ENCODE measurements at places on chromosomes 16 and 17.

DNA sequence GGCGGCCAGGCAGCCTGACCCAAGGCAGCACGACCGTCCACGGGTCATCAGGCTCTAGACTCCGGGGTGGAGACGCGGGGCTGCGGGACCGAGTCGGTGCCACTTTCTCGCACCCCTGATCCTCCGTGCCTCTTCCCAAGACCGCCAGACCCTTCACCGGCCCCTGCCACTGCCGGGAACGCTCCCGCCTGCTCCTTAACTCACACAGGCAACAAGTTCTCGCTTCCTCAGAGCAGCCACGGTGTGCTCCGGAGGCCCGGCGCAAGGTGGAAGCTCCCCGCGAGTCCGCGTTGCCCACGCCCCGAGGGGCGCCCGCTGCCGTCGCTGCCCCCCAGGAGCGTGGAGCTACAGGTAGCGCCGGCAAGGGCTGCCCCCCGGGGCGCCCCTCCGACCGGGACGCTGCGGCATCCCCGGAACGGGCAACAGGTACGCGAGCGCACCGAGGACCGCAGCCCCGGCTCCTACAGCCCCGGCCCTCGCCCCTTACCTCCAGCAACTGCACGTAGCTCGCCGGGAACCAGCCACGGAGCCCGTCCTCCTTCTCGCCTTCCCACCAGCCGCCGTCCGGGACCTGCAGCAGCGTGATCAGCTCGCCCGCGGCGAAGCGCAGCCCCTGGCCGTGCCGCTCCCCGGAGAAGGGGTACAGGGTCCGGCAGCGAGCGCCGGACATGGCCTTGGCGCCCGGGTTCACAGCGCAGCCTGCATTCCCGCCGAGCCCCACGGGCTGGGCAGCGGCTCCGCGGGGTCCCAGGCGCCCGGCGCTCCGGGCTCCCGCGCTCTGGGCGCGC lies 491 bp downstream of the GAS7 start:
- no peak for DNase-seq

DNA sequence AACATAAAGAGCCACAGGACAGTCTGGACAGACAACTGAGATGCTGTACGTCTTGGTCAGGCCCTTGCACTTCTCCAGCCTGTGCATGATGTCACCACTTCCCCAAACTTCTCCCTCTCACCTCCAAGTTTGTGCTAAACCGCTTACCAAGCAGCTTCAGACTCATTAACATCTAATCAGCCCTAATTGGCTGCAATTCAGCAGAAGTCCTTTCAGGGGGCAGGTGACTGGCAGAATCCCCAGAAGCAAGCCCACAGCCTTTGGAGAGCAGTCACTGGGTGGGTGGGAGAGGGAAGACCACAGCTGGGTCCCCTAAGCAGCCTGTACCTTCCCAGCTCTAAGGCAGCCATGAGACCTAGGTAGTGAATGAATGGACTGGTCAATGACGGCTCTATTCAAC lies 161.4 kb downstream of the GRIN2A start:
- DNase-seq: no peak

GRCh38 chr17:14693382-14693781 lies 392.5 kb downstream of the HS3ST3B1 start:
- no peak for DNase-seq

- no peak for DNase-seq
These were observed 80.7 kb downstream of the USP32 start for GRCh38 chr17:60311186-60311585.

DNA sequence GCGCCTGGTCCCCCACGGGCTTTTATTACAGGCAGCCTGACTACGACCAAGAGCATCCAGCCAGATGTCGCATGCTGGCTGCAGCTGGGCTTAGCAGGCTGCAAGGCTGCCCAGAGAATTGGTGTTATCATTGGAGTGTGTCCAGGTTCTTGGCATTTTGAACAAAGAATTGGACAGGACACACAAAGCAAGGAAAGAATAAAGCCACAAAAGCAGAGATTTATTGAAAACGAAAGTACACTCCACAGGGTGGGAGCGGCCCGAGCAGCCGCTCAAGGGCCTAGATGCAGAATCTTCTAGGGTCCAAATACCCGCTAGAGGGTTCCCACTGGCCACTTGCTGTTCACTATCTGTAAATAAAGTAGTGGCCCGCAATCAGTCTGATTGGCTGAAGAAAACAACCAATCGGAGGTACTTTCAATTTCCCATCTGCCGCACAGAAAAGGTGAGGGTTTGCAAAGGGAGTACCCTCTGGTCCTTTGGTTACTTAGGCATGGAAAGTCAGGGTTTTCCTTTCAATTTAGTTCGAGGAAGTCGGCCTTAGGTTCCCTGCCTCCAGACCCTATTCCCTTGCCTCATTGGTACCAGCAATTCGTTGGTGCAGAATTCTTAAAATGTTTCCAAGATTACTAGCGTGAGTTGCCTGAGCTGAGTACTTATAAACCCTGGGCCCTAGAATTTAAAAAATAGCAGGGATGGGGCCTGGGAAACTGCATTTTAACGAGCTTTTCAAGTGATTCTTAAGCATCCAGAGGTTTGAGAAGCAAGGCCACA lies 38.5 kb upstream of the CNEP1R1 start:
- DNase-seq: no peak

GRCh38 chr16:11252482-11252931 lies 3.5 kb downstream of the SOCS1 start:
- no peak for DNase-seq

DNA sequence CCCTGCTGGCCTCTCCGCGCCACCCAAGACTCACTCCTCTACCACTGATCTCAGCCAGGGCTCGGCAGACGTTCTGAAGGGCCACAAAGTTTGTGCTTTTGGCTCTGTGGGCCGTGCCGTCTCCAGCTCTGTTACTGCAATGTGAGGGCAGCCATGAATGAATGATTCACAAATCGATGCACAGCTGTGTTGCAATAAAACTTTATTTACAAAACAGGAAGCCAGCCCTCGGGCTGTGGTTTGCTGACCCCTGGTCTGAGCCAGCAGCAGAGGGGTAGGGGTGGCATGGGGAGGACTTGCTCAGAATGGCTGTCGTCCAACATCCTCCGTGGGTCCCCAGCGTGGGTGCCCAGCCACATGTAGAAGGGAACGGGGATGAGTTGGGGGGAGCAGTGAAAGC lies 63.0 kb upstream of the PVALEF start:
- no peak for DNase-seq

GRCh38 chr17:19000531-19001325 lies 3.8 kb downstream of the FAM83G start:
- DNase-seq: no peak

DNA sequence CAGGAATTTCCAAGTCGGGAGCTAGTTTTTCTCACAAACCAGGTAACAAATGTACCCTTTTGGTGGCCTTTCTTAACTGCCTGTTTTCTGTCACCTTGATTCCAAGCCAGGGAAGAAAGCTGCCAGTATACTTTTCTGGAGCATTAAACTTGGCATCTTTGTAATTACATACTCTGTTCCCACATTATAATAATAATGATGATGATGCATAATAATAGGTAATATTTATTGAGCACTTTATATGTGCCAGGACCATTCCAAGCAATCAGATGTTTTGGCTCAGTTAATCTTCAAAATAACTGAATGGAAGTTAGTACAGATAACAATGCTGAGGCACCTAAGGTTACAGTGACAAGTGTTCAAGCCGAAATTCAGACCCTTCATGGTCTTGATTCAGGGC lies 11.1 kb upstream of the PSMC5 start:
- DNase-seq: no peak

DNA sequence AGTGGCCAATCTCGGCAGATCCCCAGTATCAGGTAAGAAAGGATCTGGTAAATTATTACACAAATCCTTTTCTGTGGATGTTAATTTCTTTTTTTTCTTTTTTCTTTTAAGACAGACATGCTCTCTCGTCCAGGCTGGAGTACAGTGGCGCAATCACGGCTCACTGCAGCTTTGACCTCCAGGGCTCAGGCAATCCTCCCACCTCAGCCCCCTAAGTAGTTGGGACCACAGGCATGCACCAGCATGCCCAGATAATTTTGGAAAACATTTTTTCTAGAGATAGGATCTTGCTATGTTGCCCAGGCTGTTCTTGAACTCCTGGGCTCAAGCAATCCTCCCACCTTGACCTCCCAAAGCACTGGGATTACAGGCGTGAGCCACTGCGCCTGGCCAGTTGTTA lies 54.0 kb downstream of the GAS7 start:
- DNase-seq: no peak

GRCh38 chr17:73128496-73128895 lies 36.0 kb upstream of the SLC39A11 start:
- no peak for DNase-seq

DNA sequence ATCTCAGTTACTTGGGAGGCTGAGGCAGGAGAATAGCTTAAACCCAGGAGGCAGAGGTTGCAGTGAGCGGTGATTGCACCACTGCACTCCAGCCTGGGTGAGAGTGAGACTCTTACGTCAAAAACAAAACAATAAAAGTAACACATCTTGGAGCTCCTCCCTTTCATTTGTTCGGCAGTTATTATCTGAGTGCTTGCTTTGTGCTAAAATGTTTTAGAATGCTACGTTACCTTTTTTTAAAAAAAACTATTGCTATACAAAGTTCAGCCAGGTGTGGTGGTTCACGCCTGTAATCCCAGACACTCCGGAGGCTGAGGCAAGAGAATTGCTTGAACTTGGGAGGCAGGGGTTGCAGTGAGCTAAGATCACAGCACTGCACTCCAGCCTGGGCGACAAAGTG lies 15.8 kb downstream of the IST1 start:
- no peak for DNase-seq

- no peak for DNase-seq
These were observed 8.6 kb downstream of the KRT10 start for GRCh38 chr17:40813804-40814203.

DNA sequence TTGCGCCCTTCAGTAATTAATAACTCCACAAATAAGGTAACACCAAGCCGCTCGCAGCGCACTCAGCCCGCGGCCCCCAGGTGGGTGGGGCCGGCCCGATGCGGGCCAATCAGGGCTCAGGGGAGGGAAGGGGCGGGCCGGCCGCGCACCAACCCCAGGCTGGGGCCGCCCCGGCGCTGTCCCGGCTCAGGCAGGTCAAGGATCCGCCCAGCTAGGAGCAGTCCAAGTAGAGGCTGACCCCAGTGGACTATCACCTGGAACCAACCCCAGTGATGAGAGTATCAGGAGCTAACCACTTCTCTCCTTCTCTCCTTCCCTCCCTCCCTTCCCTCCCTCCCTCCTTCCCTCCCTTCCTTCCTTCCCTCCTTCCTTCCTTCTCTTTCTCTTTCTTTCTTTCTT lies 110.8 kb downstream of the C16orf78 start:
- DNase-seq: peak; percentile 83

DNA sequence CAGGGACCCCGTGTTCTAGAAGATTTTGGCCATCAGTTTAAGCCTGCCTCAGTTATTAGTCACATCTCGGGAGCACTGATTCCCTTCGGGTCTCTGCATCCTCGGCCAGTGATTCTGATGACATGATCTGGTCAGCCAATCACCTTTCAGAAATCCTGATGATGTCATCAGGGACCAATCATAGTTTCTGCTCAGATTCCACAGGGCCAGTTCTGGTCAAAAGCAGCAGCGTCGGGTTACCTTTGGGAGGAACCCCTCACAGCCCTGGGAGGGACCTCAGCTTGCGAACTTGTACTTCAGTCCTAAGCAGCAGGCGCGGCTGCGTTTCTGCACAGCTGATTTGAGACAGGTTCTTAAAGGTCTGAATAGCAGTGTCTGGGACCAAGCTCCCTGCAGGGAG lies 13.9 kb downstream of the KDM8 start:
- DNase-seq: no peak

- no peak for DNase-seq
These were observed 25.5 kb upstream of the RFFL start for GRCh38 chr17:35088881-35089585.

- DNase-seq: no peak
These were observed 26.8 kb downstream of the MPP2 start for GRCh38 chr17:43880420-43880991.

DNA sequence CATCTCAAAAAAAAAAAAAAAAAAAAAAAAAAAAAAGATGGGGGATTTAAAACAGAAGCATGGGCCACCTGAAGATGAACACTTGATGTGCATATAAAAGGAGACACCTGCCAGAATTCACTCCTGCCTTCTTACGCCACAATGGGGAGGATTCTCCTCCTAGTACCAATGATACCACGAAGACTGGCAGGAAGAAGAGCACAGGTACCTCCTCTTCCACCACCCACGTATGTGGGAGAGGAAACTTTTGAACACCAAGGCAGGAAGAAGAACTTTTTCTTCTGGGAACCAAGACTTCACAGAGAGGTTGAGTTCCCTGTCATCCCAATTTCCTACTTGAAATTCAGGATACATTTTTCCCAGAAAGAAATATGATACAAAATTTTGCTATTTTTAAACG lies 2.7 kb upstream of the MAP2K6 start:
- no peak for DNase-seq

DNA sequence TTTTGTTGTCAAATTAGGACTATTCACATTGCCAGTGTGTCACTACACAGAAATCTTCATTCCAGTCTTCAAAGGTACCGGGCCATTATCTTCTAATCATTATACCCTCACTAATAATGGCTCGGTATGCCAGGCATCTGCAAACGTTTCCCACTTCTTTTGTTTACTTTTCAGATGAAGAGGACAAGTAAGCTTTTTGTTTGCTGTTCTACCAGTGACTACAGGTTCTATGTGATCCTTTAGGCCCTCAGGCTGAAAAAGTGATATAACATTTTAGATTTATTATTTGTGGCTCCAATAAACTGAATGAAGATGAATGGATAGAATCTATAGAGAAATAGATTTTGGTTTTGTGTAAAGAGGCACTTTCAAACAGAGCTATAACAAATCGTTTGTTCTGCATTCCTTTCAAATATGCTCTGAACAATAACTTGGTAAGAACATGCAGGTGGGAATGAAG lies 403 bp upstream of the KRTAP3-1 start:
- DNase-seq: no peak

- DNase-seq: no peak
These were observed 61.6 kb upstream of the MAF start for GRCh38 chr16:79662122-79662521.

- DNase-seq: no peak
These were observed 34.7 kb downstream of the SOCS3 start for GRCh38 chr17:78325076-78325687.

DNA sequence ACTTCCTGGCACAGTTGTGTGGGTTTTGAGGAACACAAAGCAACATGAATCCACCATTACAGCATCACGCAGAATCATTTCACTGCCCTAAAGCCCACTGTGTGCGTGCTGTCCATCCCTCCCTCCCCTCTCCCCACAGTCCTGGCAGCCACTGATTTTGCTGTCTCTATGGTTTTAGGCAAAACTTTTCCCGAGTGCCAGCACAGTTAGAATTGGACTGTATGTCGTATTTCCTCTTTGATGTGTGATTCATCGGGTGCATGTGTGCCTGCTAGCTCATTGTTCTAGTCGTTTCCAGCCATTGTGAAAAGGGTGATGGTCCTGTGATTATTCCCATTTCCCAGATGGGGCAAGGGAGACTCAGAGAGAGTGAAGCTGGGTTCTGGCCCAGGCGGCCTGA lies 12.7 kb downstream of the KLHL36 start:
- no peak for DNase-seq

All from H1 (cell line).